ENCODE measurements at places on chromosomes 12 and 14.

GRCh38 chr14:89524412-89524811 is 107.4 kb upstream of the FOXN3 start:
- no peak for DNase-seq

- DNase-seq = no peak
Observed at GRCh38 chr12:108129017-108129812, at the start of gene WSCD2. WSCD2 (plus strand) TSS chr12:108129288; CDS start chr12:108195833, 66,545 bp downstream.

DNA sequence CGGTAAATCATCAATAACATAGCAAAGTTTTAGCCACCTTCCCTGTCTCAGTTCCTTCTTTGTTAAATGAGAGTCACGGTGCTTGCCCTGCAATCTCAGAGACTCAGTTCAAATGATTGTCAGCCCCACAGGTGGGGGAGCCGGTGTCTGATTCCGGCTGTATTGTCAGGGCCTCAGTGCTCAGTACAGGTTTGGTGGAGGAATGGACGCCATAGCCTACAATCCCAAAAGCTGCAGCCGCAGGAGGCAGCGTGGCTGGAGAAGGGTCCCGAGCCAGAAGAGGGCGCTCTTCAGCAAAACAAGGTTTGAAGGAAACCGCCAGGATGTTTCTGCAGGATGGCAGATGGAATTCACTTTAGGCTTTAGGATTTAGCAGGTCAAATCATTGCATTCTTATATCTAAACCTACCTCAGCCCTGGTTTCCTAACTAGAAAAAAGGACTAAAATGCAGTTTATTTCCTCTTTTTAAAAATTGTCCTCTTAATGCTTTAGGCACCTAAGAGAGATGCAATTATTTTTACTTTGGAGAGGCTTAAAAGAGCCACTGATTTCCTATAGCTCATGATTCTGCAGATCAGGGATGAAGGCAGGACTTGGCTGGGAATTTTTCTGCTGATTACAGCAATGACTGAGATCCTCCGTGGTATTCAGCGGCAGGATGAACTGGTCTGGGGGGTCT is 29.2 kb downstream of the FOS start:
- DNase-seq = no peak

GRCh38 chr12:46124848-46125619 is 134.7 kb upstream of the SCAF11 start:
- peak; percentile 71 for DNase-seq

- DNase-seq = no peak
Observed at GRCh38 chr12:66025477-66025876, 105.1 kb downstream of the LLPH start.

GRCh38 chr14:68987653-68988036 is 8.5 kb upstream of the ACTN1 start:
- DNase-seq = no peak

DNA sequence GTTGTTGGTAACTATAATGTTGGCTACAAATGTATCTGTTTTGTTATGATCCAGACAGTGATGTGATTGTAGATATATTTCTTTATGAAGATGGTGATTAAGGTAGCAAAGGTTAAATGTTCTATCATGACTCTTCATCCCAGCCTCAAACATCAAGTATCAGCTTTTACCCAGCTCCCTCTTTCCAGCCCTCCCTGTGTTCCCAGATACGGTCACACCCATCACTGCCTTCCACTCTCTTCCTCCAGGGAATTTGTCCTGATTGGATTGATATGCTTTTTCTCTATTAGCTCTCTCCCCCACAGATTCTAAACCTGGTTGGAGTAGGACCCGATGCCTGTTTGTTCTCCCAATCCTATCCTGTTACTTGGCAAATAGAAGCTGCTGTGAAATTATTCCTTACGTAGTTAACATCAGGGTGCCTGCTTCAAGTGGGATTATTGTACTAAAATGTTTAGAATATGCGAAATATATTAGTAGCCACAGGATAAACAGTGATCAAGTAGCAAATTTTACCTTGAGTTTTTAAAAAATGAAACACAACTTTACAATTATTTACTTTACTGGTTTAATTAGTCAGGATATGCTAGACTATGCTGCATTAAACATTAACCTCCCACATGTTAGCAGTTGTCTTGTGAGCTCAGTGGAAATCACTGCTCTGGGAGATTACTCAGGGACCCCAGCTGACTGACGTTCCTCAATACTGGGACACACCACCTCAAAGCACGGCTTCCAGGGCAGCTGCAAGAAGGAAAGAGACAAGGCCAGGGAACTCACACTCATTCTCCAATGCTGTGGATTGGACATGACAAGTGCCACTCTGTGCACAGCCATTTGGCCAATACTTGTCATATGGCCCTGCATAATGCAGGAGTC is 165.3 kb downstream of the ALX1 start:
- DNase-seq = no peak

DNA sequence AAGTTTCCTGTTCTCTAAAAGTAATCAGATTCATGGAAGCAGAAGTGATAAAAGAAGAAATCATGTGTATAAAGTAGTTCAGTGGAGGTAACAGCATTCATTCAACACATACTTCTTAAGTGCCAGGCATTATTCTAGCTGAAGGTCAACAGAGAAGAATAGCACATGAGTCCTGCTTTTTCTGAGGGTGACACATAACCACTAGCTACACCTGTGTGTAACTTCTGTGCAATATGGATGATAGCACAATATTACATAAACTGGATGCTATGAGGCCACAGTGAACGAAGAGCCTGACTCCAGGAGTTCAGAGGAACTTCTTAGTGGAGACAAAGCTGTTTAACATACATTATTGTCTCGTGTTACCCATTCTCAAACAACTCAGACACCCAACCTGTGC is 114.3 kb upstream of the PCED1B start:
- DNase-seq = no peak

DNA sequence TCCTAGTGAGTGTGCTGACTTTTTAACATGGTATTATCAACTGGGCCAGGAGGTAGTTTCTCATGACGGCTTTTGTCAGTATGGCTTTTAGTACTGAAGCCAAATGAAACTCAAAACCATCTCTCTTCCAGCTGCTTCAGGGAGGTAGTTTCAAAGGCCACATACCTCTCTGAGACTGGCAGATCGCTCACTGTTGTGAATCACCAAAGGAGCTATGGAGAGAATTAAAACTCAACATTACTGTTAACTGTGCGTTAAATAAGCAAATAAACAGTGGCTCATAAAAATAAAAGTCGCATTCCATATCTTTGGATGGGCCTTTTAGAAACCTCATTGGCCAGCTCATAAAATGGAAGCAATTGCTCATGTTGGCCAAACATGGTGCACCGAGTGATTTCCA is 141.1 kb downstream of the HMGA2 start:
- no peak for DNase-seq

GRCh38 chr12:79689477-79690141 is 1.2 kb downstream of the PAWR start:
- no peak for DNase-seq

Measured in fibroblast of skin of left biceps (primary cell).